Hematopoietic multipotent progenitor cell treated with erythropoietin and hydrocortisone succinate and interleukin-3 and kit ligand, for 4 days (in vitro differentiated cells): ENCODE measurements at places on chromosomes 4 and X.

GRCh38 chr4:11511321-11511720 lies 82.6 kb upstream of the HS3ST1 start:
- DNase-seq = no peak

DNA sequence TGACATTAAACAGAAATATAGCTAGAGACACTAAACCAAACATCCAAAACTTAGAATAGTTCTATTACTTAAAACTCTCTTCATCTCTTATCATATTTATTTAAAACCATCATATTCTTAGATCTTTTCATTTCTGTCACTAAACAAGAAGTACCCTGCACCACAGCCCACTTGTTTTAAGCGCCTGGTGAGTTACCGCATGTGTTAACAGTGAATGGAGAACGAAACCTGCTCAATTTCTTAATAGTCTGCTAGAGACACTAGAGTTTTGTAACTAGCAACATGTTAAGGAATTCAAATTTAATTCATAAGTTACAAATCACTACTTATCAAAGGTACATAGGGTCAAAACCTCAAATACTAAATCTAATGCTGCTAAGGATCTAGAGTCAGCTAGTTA lies 111.5 kb downstream of the FBXW7 start:
- DNase-seq = no peak

- no peak for DNase-seq
Measured at GRCh38 chr4:108662629-108663028, 12.2 kb downstream of the OSTC start.

GRCh38 chr4:54058171-54058570 lies 6.2 kb downstream of the CHIC2 start:
- DNase-seq = no peak

DNA sequence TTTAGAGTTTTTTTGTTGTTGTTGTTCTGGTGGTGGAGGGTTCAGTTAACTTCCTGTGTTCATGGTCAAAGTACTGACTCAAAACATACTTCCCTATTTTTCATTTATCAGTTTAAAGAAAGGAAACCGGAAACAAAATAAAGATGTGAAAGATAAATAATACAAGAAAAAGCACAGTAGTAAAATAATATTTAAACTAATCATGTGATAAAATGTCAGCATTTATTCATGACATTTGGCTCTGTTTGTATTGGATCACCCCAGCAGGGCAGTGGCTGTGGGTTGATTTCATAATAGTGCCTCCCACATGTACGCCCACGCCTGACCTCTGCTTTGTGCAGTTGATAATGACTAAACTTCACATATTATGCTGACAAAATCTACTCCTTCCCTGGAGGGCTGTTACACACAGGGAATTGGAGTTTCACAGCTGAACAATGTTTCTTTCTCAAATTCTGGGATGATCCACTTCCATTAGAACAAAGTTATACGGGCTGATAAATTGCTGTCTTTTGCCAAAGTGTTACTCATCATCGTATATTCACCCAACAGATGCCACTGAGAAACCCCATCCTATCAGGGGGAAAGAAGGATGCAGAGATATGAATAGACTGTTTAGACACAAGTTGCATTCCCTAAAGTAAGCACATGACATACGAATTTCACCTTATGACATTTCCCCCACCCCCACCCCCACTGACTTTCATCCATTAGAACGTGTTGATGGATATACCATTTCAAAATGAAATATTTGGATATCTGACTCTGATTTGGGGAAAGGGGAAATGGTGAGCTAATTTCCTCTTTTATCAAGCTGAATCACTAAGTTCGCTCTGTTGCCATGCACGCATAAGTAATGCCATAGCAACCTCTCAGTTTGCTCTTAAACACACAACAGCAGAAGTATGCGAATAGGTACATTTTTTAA lies 48.3 kb downstream of the AMELX start:
- peak; percentile 78 for DNase-seq

GRCh38 chr4:137443031-137443800 lies 89.1 kb downstream of the PCDH18 start:
- no peak for DNase-seq

- no peak for DNase-seq
Measured at GRCh38 chrX:7485061-7485460, 337.1 kb upstream of the PUDP start.

DNA sequence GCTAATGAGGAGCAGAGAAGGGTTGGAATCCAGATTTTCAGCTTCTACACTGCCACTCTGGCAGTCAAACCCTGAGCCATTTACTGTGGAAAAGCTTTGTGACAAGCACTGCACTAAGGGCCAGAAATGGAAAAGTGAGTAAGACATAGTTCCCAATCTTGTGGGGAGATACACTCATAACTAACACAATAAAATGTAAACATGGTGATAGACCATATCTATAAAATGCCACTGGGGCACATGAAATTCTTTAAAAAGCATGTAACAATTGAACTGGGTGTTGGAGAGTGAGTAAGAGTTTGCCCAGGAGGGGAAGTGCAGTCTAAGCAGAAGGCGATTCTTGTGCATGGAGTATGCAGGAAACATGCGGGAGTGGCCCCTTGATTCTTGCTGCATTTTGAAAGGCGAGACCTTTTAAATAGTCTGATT lies 32.0 kb upstream of the ANXA5 start:
- no peak for DNase-seq

GRCh38 chrX:34915463-34916225 lies 27.0 kb upstream of the FAM47B start:
- DNase-seq = no peak

GRCh38 chr4:113832803-113833202 lies 71.3 kb upstream of the CAMK2D start:
- peak; percentile 40 for DNase-seq

GRCh38 chr4:139241086-139241783 lies 38.8 kb downstream of the MGARP start:
- DNase-seq = no peak

GRCh38 chrX:9483376-9483775 lies 18.5 kb downstream of the TBL1X start:
- DNase-seq = no peak

- no peak for DNase-seq
Measured at GRCh38 chr4:168598191-168598590, 101.3 kb downstream of the PALLD start.

- DNase-seq = no peak
Measured at GRCh38 chr4:152690706-152691651, 11.2 kb upstream of the TMEM154 start.

GRCh38 chr4:159209249-159209648 lies 106.4 kb downstream of the RAPGEF2 start:
- DNase-seq = no peak

- DNase-seq = peak; percentile 35
Measured at GRCh38 chr4:101419336-101420135, 72.2 kb upstream of the PPP3CA start.

DNA sequence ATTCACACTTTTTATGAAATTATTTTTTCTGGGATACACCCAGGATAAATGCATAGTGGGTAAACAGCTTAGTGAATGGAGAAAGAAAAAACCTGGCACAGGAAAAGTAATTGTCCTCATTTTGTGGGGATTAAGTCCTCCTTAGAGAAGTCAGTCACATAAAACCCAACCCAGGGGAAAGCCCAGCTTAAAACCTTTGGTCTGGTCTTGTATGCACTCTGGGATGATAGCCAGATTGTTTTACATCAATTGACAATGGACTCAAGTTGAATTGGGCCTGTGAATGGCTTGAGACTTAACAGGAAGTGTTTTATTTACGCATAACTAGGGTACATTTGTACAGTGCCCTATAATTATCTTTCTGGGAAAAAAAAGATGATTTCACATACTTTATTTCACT lies 561.3 kb upstream of the GRIA3 start:
- DNase-seq = no peak

DNA sequence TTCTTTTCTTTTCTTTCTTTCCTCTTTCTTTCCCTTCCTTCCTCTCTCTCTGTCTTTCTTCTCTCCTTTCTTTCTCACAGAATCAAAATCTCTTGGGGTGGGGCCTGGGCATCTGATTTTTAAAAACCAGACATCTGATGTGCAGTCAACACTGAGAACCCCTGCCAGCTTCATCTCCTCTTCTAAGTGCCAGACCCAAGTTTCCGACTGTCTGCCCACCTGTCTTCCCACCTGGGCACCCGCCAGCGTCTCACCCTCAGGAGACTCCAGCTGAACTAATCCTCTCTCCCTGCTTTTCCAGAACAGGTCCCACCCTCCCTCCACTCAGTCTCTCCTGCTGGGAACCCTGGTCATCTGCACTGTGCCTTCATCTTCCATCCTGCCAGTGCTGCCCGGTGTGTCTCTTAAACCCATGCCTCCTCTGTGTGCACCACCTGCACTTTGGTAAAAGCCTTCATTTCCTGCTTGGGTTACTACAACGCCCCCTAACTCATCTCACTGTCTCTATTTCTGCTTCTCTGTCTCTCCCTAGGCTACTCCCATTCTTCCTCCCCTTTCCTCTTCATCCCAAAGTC lies 2.8 kb downstream of the SOD3 start:
- no peak for DNase-seq

DNA sequence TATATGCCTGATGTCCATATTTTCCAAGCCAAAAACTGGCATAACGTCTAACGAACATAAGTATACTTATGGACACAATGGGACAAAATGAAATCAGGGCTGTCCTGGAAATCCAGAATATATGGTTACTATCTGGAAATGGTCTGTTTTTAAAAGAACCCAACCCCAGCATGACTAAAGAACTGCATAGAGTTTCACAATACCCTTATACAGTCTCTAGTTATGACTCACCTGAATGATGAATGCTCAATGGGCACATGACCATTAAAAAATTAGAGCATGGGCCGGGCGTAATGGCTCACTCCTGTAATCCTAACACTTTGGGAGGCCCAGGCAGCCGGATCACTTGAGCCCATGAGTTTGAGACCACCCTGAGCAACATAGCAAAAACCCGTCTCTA lies 31.8 kb downstream of the AMMECR1 start:
- DNase-seq = no peak

- DNase-seq = no peak
Measured at GRCh38 chr4:3073158-3074077, 920 bp downstream of the HTT-AS start.
